ENCODE measurements at places on chromosomes 11 and 22.

- DNase-seq = no peak
These were observed 274.9 kb downstream of the FAM181B start for GRCh38 chr11:82458761-82459160.

- no peak for DNase-seq
These were observed 4.0 kb downstream of the SSRP1 start for GRCh38 chr11:57331720-57332119.

DNA sequence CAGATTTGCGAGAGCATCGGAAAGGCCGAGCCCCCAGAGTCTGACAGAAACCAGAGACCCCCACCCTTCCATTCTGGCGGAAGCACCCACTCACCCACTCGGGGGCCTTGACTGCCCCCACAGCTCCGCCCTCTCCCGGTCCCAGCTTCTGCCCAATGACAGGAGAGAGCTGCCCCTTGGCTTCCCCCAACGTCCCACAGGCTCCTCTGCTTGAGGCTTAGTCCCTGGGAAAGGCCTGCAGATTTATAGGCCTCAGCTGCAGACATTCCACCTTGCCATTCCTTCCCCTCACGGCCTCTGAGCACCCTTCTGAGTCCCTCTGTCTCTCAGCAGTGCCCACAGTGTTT, 125.0 kb upstream of the NCAM1 start:
- no peak for DNase-seq

- no peak for DNase-seq
These were observed 847.3 kb downstream of the BRD1 start for GRCh38 chr22:48980409-48980808.

GRCh38 chr11:92035488-92035887, 189.1 kb upstream of the FAT3 start:
- DNase-seq = no peak

DNA sequence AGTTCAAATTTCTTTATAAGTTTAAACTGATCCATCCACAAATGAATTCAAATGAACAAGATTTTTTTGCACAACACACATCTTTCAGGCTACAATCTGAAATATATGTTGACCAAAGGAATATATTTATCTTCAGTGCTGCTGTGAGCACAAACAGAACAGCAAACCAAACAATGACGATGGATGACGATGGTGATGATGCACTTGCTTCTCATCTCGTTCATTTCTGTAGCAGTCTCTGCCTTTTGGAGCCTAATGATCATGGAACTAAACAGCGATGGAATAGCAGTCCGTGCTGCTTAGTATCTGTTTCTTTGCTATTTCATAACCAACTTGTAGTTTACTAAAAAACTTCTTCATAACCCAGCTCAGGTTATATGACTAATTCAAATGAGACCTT, 220.7 kb upstream of the BLID start:
- DNase-seq = no peak

GRCh38 chr11:122413677-122414076, 241.8 kb upstream of the UBASH3B start:
- no peak for DNase-seq

GRCh38 chr22:17087498-17088131, 2.8 kb downstream of the IL17RA start:
- DNase-seq = peak; percentile 25

DNA sequence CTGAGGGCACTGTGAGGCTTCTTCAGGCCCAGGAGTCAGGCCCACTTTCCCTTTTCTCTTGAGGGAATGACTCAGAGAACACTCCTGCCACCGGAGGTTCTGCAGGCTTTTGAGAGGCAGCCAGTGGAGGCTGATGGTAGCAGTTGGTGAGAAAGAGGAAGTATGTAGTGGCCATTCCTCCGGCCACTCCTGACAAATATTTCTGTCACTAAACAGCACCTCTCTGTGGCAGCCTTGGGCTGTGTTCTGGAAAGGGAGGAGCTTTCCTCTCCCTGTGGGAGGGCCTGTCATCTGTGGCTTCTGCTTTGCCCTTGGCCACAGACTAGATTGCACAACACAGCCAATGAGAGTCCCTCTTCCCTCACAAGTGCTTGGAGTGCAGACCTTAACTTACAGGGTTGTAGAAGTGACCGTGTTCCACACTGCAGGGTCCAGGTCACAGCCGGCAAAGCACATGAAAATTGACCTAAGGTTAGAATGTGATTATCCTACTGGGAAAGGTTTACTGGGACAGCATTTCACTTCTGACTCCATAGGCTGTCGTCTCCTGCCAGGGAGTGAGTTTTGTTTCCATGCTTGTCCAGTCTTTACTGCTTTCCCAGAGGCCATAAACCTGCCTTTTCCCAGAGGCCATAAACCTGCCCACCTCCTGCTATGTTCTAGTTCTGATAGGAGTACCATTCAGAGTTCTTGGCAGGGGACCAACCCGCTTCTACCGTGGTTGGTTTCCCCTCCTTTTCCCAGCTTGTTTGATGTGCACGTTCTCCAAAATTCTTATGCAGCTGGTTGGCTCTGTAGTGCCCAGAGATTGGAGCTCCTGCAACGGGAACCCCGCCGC, 33.3 kb downstream of the MARK2 start:
- no peak for DNase-seq

DNA sequence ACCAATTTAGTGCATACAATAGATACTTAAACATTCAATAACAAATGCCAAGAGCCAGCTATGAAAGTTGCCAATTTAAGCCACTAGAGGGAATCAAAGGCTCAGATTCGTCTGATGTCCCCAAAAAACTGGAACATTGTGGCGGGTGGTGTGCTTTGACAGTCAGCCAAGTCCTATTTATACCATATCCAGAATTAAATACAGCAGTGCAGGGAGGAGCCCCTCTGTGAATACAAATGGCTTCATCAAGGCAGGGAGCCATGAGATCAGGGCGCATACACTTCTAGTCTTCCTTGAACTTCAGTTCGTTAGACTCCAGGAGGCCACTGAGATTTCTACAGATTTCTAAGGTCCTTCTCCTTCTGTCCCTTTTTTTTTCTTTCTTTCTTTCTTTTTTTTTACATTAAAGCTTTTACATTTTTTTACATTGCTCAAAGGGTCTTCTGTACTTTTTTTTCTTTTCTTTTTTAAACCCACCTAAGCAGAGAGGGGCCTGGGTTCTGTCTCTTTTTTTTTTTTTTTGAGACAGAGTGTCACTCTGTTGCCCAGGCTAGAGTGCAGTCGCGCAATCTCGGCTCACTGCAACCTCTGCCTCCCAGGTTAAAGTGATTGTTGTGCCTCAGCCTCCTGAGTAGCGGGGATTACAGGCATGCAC, 41.5 kb upstream of the HSPA8 start:
- DNase-seq = no peak

GRCh38 chr11:33622806-33623205, 77.8 kb downstream of the C11orf91 start:
- DNase-seq = no peak

DNA sequence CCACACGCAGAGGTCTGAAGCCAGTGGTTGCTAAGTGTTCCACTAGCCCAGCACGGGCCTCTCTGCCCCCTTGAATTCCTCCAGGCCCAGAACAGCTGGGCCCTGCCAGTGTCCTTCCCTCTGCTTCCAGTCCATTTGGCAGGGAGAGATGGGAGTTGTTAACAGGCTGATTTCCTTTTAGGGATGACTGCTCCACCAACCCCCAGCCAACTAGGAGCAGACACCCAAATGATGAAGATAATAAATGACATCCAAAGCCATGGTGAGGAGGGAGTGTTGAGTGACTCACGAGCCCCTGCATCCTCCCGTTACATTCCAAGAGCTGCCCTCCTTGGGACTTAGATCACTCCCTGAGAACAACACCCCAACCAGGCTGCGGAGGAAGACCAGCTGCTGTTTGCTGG, 20.6 kb downstream of the PARVA start:
- no peak for DNase-seq

DNA sequence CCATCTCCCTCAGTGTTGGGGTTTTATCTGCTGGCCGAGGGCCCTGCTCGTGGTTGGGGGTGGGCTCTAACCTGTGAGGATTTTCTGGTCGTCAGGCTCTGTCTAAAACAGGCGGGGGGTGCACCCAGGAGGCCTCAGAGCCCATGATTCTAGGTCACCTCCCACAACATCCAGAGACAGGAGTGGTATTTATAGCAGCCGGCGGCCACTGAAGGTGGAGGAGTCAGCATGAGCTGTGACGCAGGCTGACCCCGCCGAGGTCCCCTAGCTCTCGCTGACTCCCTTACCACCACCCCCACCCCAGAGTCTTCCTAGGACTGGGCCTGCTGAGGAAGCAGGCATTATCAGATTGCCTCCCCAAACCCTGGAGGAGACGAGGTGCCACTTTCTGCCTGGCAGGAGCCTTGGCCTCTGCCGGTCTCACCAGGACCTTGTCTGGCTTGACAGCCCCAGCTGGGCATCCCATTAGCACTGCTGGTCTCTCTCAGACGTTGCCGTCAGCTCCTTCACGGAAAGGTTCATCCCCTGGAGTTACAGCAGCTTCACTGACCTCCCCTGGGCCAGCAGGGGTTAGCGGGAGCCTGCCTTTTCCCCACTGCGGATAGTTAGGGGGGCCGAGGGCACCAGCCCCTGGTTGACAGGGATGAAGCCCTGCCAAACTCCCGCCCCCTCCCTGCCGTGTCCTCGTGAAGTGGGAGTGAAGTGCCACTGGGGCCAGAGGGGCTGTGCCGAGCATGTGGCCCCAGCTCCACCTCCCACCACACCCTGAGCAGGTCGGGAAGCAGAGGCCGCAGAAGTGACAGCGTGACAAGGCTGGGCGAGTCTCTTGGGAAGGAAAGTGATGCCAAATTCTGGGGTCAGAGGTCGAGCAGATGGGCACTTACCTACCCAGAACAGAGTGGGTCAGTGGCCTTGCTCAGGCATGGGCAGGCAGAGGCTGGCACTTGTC, 26.5 kb downstream of the DAGLA start:
- no peak for DNase-seq

GRCh38 chr22:29663180-29663821, 56.5 kb upstream of the CABP7 start:
- no peak for DNase-seq

DNA sequence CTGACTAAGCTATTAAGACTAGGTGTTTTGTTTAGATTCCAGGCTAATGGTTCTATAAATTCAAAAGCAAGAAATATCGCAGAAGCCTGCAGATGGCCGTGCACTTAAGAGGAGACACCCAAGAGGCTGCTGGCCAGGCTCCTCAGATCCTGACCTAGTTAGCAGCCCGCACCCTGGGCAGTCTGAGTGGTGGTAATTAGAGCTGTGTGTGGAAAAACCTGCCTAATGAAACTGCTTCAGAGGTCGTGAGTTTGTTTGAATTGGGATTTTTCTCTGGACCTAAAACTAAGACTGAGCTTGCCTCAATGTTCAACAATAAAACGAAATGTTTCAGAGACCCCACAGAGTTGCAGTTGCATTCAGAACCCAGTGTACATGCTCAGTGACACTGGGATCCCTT, 627.7 kb downstream of the OPCML start:
- no peak for DNase-seq

- peak; percentile 36 for DNase-seq
These were observed 12.3 kb downstream of the SMPD1 start for GRCh38 chr11:6402561-6402981.

DNA sequence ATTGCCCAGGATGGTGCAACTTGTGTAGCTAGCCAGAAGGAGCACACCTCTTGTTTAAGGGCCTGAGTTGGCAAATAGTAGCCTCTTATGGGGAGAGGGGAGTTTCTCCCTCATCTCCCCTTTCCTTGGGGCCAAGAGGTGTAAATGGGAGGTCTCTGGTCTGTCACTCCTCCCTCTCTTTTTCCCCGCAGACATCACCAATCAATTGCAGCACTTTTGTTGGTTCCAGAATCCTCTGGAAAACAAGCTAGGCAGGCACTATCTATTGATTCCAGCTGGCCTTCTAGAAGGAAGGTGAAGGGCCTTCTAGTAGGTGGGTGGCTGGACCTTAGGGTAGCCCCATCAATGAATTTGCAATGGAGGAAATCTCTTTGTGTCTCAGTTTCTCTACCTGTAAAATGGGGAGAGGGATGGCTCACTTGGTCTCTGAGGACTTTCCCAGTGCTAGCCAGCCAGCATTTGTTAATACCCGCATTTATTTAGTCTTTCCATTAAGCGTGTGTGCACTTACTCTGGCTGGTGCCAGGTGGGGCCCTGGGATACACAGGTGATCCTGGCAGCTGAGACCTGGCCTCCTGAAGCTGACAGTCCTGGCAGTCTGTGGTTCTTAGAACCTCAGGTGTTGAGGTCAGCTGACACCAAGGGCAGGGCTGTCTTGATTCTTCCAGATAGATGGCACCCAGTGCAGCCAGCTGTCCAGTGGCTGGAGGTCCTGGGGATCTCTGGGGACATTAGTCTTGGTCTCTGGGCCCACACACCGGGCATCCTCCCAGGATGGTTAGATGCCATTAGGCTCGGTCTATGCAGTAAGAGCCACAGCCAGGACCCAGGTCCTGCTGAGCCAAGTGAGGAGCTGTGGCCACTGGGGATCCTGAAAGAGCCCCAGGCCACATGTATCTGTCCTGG, 51.7 kb downstream of the TSPAN18 start:
- no peak for DNase-seq

- no peak for DNase-seq
These were observed 60.3 kb downstream of the APOL3 start for GRCh38 chr22:36100134-36100824.

GRCh38 chr11:4048340-4048739, 46.3 kb upstream of the RRM1 start:
- DNase-seq = no peak

GRCh38 chr22:47094861-47095330, 332.4 kb downstream of the TBC1D22A start:
- no peak for DNase-seq

DNA sequence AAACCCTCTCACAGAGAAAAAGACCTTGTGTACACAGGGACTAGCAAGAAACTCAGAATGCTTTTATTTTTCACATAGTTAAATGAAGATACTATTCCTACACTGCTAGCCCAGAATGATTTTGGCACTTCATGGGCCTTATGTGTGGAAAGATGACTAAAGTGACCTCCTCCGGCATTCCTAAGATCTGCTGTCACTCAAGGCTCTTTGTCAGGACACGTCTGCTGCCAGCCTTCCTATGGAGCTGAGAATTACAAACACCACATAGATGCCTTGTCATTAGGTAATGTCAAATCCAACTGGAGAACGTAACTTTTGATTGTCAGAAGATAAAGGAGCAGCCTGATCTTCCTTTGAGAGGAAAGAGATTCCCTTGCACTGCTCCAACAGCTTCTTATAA, 249.1 kb downstream of the FAT3 start:
- no peak for DNase-seq

DNA sequence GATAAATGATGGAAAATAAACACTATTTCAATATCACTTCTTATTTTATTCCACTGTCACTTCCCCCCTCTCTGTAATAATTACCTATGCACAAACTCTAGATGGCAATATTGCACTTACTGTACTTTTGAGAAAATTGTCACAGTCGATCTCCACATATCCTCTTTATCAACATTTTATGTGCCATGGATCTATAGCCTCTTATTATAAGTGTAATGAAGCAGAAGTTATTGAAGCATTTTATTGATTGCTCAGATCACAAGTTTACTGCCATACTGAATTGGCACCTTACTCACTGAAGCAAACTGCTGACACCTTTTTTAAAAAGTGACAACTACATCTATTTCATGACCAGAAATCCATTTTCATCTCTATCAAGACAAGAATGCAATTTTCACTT, 133.4 kb downstream of the DCDC1 start:
- DNase-seq = no peak

- no peak for DNase-seq
These were observed 62.5 kb downstream of the FEZ1 start for GRCh38 chr11:125433454-125434121.

- DNase-seq = no peak
These were observed 43.7 kb downstream of the MED15 start for GRCh38 chr22:20550851-20551744.

- no peak for DNase-seq
These were observed 606.6 kb upstream of the CADM1 start for GRCh38 chr11:116110802-116111201.

GRCh38 chr11:77191823-77192495, 63.9 kb downstream of the MYO7A start:
- peak; percentile 12 for DNase-seq

Data from T-helper 17 cell (primary cell).